ENCODE measurements at places on chromosomes 13 and 19.

- no peak for DNase-seq
These were observed 556 bp downstream of the TRIP10 start for GRCh38 chr19:6739883-6740588.

GRCh38 chr19:39430675-39431593, 4.8 kb downstream of the RPS16 start:
- peak; percentile 51 for DNase-seq

DNA sequence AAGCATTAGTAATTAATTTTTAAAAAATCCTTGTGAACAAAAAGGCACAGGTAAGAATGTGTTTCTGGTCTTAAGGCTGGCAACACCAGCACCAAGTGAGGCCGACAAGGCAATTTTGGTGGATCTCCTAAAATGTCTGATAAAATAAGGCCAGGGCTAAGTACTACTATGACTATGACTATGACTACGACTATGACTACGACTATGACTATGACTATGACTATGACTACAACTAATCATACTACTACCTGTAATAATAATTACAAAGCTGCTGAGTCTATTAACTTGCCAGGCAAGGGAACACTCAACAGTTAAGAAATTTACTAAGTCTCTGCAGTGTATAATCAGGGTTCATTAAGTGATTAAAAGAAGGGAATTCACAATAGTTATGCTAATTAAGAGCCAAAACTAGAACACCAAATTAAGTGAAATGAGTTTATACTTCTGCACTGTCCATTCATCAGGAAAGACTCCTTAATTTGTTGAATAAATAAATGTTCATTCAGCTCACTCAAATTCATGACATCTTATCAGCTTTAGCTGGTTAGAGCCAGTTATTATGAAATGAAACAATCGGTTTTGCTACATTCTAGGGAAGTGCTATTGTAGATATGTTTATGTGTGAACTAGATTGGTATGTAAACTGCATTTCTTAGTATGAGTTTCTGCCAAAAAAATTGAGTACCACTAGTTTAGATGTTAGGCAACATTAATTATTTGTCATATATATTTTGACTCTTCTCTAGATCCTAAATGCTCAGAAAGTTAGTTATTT, 1626.2 kb upstream of the PCDH20 start:
- no peak for DNase-seq

DNA sequence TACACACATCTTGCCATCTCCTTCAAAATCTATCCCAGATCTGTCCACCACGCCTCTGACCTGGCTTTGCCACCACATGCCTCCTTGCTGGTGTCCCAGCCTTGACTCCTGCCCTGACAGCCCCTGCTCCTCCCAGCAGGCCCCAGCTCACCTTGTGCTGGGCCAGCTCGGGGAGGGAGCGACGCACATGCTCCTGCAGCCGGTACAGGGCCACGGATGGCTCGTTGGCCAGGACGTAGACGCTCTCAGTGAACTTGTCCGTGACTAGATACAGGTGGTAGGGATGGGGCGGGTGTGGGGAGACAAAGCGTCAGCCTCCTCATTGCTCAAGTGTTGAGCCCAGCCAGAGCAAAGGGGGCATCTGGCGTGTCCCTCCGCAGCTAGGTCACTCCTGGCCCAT, 5.2 kb downstream of the BORCS8 start:
- no peak for DNase-seq

GRCh38 chr19:48511800-48512503, at the start of gene LMTK3:
LMTK3 (minus strand) TSS chr19:48511835; CDS start chr19:48511576, 259 bp downstream.
- DNase-seq = peak; percentile 87

GRCh38 chr13:42477596-42478190, 96.3 kb upstream of the TNFSF11 start:
- no peak for DNase-seq

- no peak for DNase-seq
These were observed 4.4 kb upstream of the ZNF681 start for GRCh38 chr19:23762884-23763711.

GRCh38 chr19:55640577-55641425, at the start of gene ZNF580:
ZNF580 (plus strand) TSS chr19:55641002; CDS start chr19:55642509, 1,507 bp downstream.
- peak; percentile 80 for DNase-seq

GRCh38 chr13:52847682-52848432, 583 bp downstream of the PCDH8 start:
- DNase-seq = no peak

- DNase-seq = no peak
These were observed 536.5 kb downstream of the PCDH9 start for GRCh38 chr13:66693656-66694055.

- DNase-seq = no peak
These were observed 6.4 kb downstream of the YIPF2 start for GRCh38 chr19:10921910-10922637.

GRCh38 chr19:51594774-51595109, 23.7 kb downstream of the ZNF175 start:
- DNase-seq = peak; percentile 20

GRCh38 chr13:95030821-95031343, 270.4 kb downstream of the ABCC4 start:
- DNase-seq = no peak

DNA sequence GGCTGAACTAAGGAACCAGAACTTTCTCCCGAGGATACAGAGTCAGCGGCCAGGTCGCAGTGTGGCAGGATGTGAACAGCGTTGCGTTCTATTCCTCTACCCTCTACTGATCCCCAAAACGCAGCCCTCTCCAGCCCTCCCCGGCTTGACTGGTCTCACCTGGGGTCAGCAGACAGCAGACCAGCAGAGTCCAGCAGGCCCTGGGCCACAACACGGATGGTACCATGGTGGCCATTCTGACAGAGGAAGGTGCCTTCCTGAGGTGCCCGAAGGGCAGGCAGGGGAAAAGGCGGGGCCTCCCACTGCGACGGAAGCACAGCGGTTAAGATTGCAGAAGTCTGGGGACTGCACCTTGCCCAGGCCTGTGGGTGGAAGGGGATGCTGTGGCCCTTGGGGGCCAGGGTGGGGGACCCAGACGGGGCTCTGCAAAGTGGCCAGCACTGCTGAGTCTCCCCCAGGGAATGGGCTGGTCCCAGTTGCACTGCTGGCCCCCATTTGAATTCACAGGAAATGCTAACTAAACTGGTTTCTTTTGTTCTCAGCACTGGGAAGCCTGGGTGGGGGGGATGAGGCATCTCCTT, at the start of gene ICAM3:
ICAM3 (minus strand) TSS at position 245 of the 581 bp plus-strand sequence; CDS start at position 235, 10 bp downstream.
- DNase-seq = no peak

Data from urothelium cell line (cell line).